ENCODE measurements at places on chromosomes 13 and 19.
A peak's percentile ranks its signal among the peaks of the same experiment; 100 is the strongest.

- no peak for DNase-seq
These were observed 111.5 kb downstream of the TEX26 start for GRCh38 chr13:31043957-31044356.

DNA sequence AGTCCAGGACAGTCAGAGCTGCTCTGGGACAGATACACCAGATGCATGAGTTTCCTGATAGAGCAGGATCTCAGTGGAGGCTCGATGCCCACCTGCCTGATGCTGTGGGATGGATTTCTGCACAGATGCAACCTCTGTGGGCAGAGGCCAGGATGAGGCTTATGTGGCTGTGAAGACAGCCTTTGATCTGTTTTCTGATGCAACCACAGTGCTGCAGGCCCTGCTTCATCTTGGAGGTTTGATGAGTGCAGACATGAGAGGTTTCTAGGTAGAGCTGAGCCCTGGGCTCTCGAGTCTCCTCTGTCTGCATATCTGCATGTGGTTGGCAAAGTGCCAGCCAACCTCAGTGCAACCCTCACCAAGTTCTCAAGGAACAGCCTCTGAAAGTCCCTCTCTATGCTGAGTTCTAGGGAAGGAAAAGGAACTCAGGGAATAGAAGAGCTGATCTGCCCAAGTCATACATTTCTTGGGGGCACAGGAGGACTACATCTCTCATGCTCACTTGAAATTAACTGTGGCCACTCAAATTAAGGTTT is 23.1 kb upstream of the TSHZ3 start:
- DNase-seq: no peak

- no peak for DNase-seq
These were observed 11.6 kb downstream of the MED25 start for GRCh38 chr19:49829721-49830120.

DNA sequence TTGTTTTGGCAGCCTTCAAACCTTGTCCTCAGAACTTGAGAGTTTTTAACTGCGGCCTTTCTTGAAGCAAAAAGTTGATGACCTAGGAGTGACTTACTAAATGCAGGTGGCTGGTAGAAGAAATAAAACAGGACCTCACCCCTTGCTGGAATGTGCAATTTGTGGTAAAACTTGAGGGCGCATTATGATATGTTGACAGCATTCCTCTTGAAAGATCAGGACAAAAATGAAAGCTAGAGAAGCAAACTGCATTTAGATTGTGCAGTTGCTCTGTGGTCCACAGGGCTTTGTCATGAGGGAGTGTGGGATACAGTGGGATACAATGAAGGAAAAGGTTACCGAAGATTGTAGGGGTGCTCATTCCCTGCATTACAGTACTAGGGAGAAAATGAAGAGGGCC is 504.2 kb downstream of the GPC6 start:
- DNase-seq: no peak

GRCh38 chr19:51493776-51494175 is 7.8 kb downstream of the SIGLEC12 start:
- DNase-seq: no peak

- no peak for DNase-seq
These were observed 183.7 kb downstream of the COL4A1 start for GRCh38 chr13:110123041-110123809.

DNA sequence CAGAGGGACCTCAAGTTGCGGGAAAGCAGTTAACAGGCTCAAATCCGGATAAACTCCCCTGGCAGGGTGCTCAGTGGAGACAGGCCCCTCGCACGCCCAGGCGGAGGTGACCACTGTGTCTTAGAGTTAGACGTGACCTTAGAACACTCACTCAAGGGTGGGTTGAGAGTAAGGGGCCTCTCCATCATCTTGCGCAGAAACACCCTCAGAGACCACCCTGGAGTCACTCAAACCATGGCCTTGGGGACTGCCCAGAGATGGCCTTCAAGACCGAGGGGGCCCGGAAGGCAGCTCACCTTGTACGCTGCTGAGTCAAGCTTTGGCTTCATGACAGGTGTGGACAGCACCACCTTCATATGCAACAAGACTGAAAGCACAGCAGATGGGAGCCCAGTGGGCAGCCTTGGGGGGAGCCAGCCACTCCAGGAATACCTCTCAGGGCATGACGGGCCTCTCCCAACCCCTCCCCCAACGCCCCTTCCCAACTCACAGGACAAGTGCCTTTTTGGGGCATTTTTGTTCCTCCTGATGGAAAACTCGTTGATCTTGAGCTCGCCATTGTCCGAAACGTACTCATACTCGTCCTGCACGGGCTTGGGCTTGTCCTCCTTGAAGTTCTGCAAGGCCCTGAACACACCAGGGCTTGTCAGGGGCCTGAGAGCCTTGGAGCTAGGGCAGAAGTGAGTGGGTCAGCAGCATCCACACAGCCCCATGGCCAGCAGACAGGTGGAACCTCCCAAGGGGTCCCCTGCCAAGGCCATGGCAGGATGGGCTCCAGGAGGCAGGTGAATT is 229.2 kb downstream of the TUBA3C start:
- DNase-seq: no peak

DNA sequence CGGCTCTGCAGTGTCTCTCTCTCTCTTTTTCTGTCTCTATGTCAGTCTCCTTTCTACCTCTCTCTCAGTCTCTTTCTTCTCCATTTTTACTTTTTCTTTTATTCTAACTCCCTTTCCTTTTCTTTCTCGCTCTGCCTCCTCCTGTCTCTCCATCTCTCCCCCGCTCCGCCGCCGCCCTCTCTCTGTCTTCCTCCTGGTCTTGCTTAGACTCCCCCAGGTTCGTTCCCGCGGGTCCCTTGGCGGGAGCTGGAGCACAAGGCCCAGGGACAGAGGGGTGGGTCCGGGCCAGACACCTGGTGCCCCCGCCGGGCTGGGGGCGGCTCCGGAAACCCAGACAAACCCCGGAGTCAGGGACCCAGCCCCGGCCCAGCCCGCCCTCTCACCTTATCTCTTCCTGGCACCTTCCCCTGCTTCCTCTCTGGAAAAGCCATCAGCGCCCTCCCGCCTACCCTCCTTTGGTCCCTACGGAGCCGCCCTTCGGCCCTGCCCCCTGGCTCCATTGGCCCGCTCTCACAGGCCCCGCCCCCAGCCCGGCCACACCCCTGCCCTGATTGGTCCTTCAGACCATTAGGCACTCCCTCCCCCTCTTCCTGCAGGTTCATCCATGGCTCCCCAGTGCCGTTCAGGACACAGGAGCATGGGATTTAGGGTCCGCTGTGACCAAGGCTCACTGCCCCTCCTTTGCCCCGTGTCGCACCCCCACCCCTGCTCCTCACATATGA is 15.4 kb upstream of the NOP53 start:
- no peak for DNase-seq

GRCh38 chr19:50331994-50332243 is 2.7 kb upstream of the KCNC3 start:
- peak; percentile 38 for DNase-seq

DNA sequence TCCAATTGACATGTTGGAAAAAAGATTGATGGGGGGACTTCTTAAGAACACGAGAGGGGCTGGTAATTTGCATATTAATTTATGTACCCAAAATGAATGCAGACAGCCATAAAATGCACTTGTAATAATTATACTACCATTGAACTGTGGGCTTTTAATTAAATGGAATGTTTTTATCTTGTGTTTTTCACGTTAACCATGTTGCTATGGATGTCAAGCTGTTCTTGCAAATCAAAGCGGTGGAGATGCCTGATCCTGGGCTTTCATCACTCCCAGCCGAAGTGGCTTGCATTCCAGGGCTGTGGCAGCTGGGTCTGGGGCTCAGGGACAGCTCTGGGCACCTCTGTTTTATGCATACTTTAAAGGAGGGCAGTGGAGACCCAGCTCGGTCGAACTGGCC is 179.4 kb upstream of the TMTC4 start:
- no peak for DNase-seq
